K562 (cell line): ENCODE measurements at places on chromosomes 3 and 15. TPM values are rescaled to one million over a fixed set of nuclear protein-coding genes. Genes with fewer than 3 reads are reported as not detected.
A peak's percentile ranks its signal among the peaks of the same experiment; 100 is the strongest.

GRCh38 chr15:70206668-70207067, 109.0 kb upstream of the TLE3 start:
- no peak overlapping the region for H3K4me3 ChIP-seq
- peaks cover 7% of the 10 kb centered on the region for H3K27me3 ChIP-seq
- no peaks in the 10 kb centered on the region for H3K36me3 ChIP-seq
- DNase-seq = no peak
- H3K4me1 ChIP-seq = no peaks in the 10 kb centered on the region
- no peak overlapping the region for H3K27ac ChIP-seq

GRCh38 chr15:63066272-63066671, 23.7 kb downstream of the TPM1 start:
- peaks cover 18% of the 10 kb centered on the region for H3K36me3 ChIP-seq
- DNase-seq = no peak
- no peak overlapping the region for H3K27ac ChIP-seq
- H3K4me1 ChIP-seq = peaks cover 24% of the 10 kb centered on the region; the same call in 2 of the 3 replicates

GRCh38 chr3:33007776-33008175, 56.3 kb downstream of the CCR4 start:
- peak overlapping the region; percentile 57 for H3K27ac ChIP-seq
- H3K36me3 ChIP-seq = peaks cover 44% of the 10 kb centered on the region
- H3K4me1 ChIP-seq = peaks cover 10% of the 10 kb centered on the region
- peak; percentile 29 for DNase-seq
- H3K27me3 ChIP-seq = no peaks in the 10 kb centered on the region

- no peak overlapping the region for H3K27ac ChIP-seq
- no peak for DNase-seq
- peaks cover 22% of the 10 kb centered on the region for H3K4me1 ChIP-seq
- H3K36me3 ChIP-seq = no peaks in the 10 kb centered on the region
- H3K4me3 ChIP-seq = no peak overlapping the region
Measured at GRCh38 chr15:63338170-63338569, 43.5 kb downstream of the CA12 start.

DNA sequence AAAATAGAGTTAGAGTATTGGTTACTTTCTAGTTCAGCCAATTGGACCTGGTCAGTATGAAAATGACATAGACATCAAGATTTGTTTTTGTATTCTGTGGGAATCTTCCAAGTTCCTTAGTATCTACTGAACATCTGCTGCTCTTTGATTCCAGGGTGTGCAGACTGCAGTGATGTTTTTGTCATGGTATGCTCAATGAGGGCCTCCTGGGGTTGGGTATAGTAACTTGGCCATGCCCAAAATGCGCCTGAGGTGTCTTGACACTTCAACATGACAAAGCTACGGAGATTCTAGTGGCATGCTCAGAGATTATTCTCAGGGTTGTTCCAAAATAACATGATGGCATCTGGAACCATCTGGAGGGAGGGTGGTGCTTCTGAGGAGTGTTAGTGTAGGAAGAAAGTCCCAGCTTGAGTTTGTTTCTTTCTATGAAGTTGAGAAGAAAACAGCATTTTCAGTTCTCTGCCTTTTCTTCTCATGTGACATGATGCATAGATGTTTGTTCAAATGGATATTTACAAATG, 313.5 kb upstream of the TBL1XR1 start:
- no peak overlapping the region for H3K4me3 ChIP-seq
- no peak overlapping the region for H3K27ac ChIP-seq
- DNase-seq = no peak
- no peaks in the 10 kb centered on the region for H3K4me1 ChIP-seq
- H3K36me3 ChIP-seq = no peaks in the 10 kb centered on the region

- DNase-seq = no peak
- H3K27ac ChIP-seq = no peak overlapping the region
- H3K27me3 ChIP-seq = peaks cover 43% of the 10 kb centered on the region
- H3K4me1 ChIP-seq = no peaks in the 10 kb centered on the region
Measured at GRCh38 chr3:11037241-11037873, 44.8 kb downstream of the SLC6A1 start.

GRCh38 chr15:80991421-80991820, 1.8 kb upstream of the MESD start:
- H3K4me3 ChIP-seq = no peak overlapping the region
- H3K4me1 ChIP-seq = peaks cover 33% of the 10 kb centered on the region

Gene RARRES1
- not detected in 2 replicates for total RNA-seq

Gene MESP1
- total RNA-seq = 1.1 and 1.6 TPM in 2 replicates

Gene MST1R
- total RNA-seq = 8.1 and 9.1 TPM in 2 replicates

Gene KLHDC8B
- total RNA-seq = 32.9 and 34.1 TPM in 2 replicates
